Motor neuron (in vitro differentiated cells): ENCODE measurements at places on chromosomes 6 and 20.

DNA sequence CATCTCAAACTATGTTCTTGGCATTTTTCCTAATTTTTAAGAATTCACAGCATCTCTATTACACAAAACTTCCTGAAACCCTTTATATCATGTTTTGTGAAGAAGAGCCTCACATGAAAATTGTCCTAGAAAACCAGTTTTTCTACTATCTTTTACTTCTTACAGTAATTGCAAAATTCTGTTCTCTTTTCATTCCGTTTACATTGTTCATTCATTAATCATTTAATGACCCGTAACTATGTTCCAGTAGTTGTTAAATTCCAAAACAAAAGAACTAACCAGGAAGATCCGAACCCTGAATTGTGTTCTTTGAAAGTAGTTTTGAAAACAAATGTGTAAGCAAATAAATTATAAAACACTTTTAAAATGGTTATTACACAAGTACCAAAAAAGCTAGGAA, 597.0 kb downstream of the EYS start:
- no peak for ATAC-seq

DNA sequence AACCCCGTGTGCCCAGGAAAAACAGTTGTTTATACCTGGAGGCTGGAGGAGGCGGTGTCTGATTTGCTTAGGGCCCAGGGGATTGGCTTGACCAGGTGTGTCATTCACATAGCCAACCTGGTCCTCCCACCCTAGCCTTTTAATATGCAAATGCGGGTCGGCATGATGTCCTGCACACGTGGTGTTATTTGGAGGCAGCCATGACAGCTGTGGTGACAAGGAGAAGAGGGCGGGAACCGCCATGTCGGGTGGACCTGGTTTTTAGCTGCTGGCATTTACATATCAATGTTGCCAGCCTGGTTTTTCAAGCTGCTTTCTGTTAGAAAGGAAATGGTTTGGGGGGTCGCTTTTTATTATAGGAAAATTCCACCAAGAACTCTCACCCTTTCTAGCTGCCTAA, 291.4 kb upstream of the QKI start:
- ATAC-seq: peak; percentile 38

GRCh38 chr6:63635215-63635587, 401 bp upstream of the PHF3 start:
- no peak for ATAC-seq

- no peak for ATAC-seq
Observed at GRCh38 chr20:18677126-18677525, 89.3 kb downstream of the DTD1 start.

GRCh38 chr6:25384967-25385366, 105.8 kb downstream of the CARMIL1 start:
- no peak for ATAC-seq

- ATAC-seq: no peak
Observed at GRCh38 chr20:62357681-62358080, 9.4 kb downstream of the LAMA5 start.

DNA sequence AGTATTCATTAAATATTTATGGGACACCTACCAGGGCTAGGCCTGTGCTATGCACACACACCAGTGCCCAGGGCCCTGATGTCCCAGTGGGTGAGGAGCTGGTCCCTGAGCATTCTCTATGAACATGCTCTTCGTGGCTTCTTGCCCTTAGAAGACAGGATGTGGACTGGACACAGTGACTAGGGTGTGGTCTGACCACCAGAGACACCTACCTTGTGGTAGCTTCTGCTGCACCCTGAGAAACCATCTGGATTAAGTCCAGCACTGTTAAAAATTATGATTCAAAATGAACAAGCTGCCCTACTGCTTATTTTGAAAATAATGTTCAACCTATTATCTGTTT, 112.9 kb upstream of the RPS6KA2 start:
- no peak for ATAC-seq

DNA sequence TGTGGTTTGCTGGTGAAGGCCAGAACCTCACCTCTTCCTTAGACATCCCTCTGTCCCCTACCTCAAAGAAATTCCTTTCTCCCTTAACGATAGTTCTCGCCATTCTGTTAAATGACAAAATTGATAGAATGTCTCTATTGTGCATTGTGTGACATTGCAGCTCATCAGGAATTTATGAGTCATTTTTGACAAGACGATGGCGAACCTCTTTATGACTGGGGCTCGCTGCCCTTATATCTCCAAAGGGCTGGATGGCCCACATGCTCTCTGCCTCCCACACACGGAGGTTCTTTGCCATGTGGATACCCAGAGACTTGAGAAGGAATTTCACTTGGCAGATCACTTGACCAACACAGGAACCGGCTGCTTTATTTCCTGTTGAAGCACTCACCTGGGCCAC, 66.8 kb upstream of the RPS6KA2 start:
- ATAC-seq: no peak

DNA sequence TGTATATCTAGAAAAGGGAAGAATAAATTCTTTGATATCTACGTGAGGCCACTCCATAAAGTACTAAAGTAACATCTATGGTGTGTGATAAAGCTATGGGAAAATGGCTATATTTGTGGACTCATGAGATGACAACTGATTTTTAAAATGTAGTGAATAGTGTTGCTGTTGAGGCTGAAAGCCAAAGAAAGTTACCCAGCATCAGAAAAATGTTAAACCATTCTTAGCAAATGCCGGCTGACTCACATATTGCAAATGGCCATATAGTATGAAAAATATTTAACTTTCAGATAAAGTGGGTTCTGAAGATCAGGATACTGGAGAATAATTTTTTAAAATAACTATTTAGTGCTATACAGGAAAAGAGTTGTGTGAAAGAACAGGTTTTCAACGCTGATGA, 129.9 kb upstream of the GRIK2 start:
- ATAC-seq: no peak

DNA sequence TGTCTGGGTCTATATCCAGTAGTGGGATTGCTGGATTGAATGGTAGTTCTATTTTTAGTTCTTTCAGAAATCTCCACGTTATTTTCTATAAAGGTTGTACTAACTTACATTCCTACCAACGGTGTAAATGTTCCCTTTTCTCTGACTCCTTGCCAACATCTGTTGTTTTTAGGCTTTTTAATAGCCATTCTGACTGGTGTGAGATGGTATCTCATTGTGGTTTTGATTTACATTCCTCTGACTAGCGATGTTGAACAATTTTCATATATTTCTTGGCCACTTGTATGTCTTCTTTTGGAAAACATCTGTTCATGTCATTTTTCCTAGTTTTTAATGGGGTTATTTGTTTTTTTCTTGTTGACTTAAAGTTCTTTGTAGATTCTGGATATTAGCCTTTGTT, 99.3 kb downstream of the BMP2 start:
- no peak for ATAC-seq
